Chondrocyte (in vitro differentiated cells): ENCODE measurements at places on chromosomes 1 and 21.

GRCh38 chr1:220796530-220796929, 9.8 kb downstream of the MTARC1 start:
- DNase-seq, result no peak

- no peak for DNase-seq
These were observed 121.2 kb upstream of the SGIP1 start for GRCh38 chr1:66412704-66413103.

DNA sequence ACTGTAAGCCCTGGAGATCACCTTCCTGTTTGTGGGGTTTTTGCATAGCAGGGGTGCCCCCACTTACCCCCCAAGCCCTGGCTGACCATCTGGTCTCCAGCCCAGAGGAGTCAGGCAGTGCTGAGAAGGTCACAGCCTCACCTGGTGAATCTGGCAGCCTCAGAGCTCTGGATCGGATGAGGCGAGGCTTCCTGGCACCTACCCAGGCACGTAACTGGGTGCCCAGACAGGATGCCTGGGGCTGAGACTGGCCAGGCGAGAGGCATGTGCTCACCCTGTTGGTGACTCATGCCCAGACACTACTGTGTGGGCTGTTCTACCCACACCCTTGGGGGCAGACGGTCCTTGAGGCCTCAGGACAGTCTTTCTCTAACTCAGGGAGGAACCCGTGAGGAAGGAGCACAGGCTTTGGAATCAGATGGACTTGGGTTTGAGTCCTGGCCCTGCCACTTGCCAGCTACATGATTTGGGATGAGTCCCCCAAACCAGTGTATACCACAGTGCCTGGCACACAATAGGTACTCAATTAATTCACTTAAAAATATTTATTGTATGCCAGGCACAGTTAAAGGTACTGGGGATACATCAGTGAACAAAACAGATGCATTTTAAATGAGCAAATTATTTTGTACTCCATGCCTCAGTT, 15.1 kb upstream of the PADI3 start:
- no peak for DNase-seq

- DNase-seq, result no peak
These were observed 183.6 kb upstream of the L1TD1 start for GRCh38 chr1:62011006-62011405.

DNA sequence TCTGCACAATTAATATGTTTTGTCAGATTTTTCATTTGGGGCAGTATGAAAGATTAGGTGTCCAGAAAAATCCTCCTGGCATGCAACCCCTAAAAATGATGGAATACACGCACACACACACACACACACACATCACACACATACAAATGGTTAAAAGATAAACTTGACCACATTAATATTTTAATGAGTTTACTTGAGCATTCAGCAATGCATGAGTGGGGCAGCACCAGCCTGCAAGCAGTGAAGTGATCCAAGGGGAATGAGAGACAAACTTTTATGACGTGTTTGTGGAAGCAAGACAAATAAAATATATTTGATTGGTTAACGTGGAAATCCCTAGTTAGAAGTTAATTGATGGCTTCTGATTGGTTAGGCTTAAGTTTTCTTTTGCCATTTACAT, 29.1 kb upstream of the SOAT1 start:
- DNase-seq, result no peak

DNA sequence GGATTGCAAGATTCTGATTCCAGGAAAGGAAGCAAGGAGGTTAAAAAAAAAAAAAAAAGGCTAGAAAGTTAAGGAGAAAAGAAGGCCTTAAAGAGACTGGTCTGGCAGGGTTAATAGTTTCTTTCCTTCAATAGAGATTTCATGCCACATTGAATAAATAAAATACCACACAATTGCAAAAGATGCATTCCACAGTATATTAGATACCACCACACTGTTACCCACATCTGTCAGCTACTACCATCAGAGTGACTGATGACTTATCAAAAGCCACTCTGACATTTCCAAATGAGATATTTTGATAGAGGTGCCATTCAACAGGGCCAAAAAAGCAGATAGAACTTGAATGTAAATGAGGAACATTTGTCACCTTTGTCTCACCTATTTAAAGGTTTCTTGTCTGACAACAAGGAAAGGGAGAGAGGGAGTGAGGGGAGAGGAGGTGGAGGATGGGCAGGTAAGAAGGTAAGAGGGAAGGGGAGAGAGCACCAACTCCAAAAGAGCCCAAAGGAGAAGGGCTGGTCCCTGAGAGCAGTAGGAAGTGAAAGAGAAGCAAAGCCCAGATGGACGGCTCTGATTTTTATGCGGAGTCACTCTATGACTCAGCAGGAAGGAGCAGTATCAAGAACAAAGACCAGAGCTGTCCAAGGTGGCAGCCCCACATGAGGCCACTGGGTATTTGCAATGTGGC, 38.3 kb downstream of the LRRN2 start:
- no peak for DNase-seq

GRCh38 chr1:46527474-46528296, 23.8 kb downstream of the KNCN start:
- DNase-seq, result no peak

DNA sequence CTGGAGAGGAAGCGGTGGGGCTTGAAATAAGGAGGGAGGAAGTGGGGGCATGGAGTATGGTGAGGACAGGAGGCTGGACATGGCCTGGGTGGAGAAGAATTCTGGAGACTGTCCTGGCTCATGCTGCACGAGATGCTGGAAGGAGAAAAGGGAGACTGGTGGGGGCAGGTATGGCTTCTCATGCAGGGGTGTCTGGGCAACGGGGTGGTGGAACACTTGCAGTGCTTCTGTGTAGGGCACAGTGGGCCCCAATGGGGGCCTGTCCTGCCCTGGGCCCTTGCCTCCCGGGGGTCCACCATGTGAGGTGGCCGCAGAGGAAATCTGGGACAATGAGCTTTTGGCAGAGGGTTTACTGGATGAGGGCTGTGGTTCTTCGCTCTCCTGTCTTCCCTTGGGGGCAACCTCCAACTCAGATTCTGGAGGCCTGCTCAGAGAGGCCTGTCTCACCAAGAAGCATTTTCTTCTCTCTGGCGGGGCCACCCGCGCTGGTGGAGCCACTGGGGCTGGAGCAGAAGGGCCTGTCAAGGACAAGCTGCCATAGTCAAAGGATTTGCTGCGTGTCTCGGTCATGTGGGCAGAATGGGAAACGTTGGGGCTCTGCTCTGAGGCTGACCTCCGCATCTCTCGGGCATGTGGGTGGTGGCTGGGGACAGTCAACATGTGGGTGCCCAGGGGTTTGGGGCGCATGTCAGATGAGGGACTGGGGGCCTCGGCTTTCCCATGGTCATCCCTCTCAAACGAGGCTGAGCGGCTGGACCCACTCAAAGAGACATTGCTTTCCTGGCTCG, 96.9 kb upstream of the EDN2 start:
- no peak for DNase-seq

DNA sequence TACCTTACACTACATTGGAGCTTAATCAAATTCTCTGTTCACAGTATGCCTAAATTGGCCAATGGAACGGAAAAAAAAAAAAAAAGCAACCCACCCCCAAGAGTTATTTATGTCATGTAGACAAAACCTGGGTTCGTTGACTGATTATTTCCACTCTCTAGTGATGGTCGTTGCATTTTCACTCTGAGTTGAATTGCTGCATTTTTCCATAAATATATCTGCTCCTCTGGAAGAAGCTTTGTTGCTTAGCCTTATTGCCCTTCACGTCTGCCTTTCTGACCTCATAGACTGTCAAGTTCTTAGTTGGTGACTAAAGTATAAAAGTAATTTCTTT, 90.2 kb upstream of the RUNX1 start:
- DNase-seq, result no peak

- DNase-seq, result no peak
These were observed 14.5 kb upstream of the CCDC185 start for GRCh38 chr1:223378754-223379153.

- no peak for DNase-seq
These were observed 86.3 kb downstream of the MPZL1 start for GRCh38 chr1:167808104-167808503.

DNA sequence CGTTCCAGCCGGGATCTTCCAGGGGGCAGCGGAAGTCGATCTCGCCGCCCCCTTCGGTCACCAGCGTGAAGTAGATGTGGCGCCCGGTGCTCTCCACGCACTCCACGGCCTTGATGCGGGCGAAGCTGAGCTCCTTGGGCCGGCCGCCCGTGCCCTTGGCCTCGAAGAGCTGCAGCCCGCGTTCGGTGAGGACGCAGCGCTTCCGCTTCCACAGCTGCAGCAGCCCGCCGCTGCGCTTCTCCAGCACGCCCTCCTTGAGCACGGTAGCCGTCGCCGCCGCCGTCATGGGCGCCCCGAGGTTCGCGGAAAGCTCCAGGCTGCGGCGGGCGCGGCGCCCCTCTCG, 516 bp downstream of the PHLDA3 start:
- DNase-seq, result no peak

GRCh38 chr1:219927956-219928790, at the start of gene SLC30A10:
SLC30A10 (minus strand) TSS chr1:219928557; CDS start chr1:219928440, 117 bp downstream.
- DNase-seq, result no peak

DNA sequence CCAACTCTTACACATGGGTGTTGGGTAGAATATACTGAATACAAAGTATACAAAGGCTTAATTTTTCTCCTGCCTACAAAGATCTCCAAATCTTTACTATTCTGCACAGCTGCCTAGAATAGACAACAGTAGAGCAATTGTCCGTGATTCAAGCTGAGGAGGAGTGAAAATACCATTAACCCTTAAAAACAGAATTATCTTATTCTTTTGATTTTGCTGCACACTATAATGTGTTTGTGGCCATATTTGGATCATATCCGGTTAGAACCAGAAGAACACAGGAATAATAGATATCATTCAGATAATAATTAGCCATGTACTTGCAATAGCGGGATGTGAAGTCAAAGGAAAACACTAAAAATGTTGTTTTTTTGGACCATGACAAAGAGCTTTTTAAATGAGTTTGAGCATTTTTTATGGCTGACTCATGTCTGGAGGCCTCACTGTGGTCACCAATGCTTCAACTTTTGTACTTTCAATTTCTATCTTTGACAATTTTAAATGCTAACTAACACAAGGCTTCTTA, 197.6 kb upstream of the FOXD3 start:
- no peak for DNase-seq

DNA sequence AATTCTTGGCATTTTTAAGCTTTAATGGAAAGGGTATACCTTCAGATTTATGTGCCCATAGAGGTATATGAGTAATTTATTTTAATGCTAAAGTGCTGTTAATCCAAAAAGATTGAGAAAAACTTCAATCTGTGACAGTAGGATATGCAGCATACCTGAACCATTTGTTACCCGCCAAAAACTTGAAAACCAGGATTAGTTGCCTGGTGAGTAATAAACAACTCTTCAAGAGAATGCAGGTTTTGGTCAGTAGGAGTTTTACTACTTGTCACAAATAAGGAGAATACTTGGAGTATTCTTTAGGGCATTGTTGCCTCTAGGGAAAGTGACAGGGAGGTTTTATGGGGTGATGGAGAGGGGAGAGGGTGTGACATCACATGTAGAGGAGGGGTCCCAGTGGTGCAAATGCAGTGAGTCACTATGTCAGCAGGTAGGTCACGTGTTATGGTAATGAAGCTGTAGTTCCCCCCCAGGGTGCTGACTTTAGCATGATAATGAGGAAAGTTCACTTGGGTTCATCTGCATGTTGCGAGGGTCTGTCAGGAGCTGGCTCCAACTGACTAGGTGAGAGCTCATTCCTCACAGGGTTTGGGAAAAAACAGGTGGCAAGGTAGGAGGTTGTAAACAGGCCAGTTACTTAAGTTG, 23.1 kb downstream of the USP25 start:
- DNase-seq, result no peak

GRCh38 chr1:230028602-230029223, 38.3 kb upstream of the GALNT2 start:
- no peak for DNase-seq

DNA sequence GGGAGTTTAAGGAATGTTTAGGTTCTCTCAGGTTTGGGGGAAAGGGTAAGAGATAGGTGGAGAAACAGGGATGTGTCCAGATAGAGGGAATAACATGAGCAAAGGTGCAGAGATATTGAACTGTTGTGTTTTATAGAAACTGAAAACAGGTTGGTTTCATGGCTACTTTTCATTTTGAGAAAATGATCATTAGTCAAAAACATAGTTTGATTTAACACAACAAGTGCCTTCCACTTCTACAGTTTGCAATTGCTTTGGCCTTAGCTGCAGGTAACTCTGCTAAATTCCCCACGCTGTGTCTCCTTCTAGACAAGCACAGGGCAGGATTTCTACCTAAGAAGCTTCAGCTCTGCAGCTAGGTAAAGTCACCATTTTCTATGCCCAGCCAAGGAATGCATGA, 124.9 kb downstream of the RGS2 start:
- no peak for DNase-seq

- DNase-seq, result no peak
These were observed 100.2 kb downstream of the OMA1 start for GRCh38 chr1:58446368-58446767.

DNA sequence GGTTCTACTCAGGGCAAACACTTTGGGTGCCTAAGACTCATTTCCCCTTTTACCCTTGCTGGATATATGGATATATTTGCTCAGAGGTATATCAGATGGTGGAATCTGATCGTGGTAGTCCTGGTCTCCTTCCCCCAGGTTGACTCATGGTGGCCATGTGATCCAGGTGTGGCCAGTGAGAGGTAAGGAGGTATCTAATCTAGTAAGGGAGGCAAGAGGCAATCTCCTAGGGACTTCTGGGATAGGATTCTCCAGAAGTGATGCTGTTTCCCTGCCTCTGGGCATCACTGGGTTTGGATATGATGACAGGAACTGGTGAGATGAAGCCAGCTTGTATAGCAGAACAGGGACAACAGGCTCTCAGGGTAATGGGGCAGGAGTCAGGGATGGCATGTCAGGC, 8.5 kb upstream of the DENND2D start:
- no peak for DNase-seq

DNA sequence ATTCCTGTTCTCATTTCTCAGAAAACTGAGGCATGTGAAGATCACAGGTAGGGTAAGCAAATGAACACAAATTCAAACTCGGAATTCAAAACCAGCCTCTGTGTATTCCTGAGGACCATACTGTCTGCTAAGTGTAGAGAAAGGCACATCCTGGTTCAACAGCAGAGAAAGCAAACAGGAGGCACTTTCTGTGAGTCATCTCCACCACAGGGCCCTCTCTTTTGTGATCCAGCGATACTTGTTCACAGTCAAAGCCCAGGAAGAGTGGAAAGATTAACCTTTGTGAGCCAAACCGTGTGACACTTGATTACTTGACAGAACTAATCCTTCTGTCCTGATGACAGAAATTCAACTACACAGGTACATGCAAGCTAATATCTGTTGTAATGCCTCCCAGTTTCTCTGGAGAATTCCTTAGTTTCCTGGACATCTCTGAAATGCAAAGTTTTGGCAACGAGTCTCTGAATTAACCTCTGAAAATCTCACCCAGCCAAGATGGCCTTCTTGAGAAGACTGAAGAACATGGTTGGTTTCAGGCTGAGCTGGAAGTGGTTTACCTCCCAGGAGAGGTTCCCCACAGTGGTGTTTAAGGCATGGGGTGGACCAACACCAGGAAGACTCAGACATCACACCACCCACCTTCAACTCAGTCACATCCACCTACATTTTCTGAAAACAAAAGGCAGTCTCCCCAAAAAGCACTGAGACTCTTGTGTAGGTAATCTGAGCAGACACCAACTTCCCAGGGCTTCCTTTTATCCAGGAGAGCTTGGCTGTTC, 98.2 kb upstream of the ERG start:
- DNase-seq, result no peak
